ENCODE measurements at places on chromosomes 1 and 21. TPM values are rescaled to one million over a fixed set of nuclear protein-coding genes. Genes with fewer than 3 reads are reported as not detected.
A peak's percentile ranks its signal among the peaks of the same experiment; 100 is the strongest.

CCDC185 gene
- not detected for total RNA-seq

DNA sequence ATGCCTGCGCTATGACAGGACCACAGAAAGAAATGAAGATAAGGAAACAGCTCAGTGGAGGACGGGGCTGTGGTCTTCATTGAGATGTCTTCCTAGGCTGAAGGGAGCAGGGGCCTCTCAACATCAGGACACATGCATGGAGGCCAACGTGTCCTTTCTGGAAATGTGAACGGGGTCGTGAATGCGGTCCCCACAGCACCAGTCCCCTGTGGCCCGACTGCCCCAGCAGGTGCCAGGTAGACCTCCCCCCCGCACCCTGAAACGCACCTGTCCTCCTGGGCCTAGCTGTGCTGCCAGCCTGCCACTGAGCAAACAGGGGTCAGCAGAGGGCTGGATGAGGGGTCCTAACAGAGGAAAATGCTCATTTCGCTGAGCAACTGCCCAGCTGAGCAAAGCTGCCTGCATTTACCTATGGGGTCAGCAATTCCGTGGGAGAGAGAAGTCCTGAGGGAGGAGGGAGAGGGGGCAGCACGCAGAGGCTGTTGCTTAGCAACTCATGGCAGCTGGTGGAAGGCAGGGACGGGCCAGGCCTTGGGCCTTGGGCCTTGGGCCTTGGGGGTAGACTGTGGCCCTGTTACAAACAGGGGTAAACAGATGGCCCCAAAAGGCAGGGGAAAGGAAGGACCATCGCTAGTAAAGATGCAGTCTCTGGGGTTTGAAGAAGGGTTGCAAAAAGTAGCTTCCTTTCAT, 77.4 kb downstream of the NPHP4 start:
- no peak for DNase-seq

ADAMTSL4 gene
- total RNA-seq, result 0.39 TPM

DNA sequence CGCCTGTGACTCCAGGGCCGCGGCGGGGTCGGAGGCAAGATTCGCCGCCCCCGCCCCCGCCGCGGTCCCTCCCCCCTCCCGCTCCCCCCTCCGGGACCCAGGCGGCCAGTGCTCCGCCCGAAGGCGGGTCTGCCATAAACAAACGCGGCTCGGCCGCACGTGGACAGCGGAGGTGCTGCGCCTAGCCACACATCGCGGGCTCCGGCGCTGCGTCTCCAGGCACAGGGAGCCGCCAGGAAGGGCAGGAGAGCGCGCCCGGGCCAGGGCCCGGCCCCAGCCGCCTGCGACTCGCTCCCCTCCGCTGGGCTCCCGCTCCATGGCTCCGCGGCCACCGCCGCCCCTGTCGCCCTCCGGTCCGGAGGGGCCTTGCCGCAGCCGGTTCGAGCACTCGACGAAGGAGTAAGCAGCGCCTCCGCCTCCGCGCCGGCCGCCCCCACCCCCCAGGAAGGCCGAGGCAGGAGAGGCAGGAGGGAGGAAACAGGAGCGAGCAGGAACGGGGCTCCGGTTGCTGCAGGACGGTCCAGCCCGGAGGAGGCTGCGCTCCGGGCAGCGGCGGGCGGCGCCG, at the start of gene SIM2:
Gene SIM2 (plus strand): TSS at position 135 of the 565 bp plus-strand sequence. CDS start 632 bp downstream, outside the sequence.
- no peak for DNase-seq

- no peak for DNase-seq
These were observed 15.2 kb downstream of the LRRC38 start for GRCh38 chr1:13498553-13498952.

DNA sequence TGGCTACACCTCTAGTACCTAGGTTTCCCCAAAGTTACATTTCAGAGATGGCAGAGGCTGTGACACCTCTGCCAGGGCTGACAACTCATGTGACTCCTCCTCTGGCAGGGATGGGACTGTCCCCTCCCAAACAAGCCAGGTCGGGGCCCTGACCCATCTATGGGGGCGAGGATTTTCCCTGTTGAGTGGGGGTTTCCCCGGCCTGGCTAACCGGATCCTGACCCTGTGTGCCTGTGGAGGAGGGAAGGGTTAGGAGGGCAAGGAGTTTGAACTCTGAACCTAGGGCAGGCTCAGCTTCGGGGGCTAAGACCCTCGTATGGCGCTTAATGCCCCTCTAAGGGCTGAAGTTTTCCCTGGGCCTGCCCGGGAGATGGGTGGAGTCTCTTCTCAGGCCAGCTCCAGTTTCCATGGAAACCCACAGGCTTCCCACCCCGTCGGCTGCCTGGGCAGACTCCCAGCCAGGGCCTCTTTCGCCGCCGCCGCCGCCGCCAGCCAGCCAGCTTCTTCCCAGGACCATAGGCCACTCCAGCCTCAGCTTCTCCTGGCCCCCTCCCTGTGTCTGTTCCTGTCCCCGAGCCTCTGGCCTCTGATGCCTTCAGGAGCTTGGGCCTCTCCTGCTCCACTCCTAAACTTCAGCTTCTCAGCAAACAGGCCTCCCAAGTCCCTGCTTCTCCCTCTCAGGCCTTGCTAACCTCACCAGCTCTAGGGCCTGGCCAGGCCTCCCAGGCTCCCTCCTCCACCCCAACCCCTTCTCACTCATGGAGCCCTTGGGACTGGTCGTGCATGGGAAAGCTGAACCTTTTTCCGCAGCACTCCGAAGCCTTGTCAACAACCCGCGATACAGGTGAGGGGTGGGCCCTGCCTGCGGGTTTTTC, at the start of gene BTBD19:
Gene BTBD19 (plus strand): TSS at position 461 of the 875 bp plus-strand sequence. CDS start 298 bp downstream, at position 759.
- DNase-seq, result peak; percentile 72

DNA sequence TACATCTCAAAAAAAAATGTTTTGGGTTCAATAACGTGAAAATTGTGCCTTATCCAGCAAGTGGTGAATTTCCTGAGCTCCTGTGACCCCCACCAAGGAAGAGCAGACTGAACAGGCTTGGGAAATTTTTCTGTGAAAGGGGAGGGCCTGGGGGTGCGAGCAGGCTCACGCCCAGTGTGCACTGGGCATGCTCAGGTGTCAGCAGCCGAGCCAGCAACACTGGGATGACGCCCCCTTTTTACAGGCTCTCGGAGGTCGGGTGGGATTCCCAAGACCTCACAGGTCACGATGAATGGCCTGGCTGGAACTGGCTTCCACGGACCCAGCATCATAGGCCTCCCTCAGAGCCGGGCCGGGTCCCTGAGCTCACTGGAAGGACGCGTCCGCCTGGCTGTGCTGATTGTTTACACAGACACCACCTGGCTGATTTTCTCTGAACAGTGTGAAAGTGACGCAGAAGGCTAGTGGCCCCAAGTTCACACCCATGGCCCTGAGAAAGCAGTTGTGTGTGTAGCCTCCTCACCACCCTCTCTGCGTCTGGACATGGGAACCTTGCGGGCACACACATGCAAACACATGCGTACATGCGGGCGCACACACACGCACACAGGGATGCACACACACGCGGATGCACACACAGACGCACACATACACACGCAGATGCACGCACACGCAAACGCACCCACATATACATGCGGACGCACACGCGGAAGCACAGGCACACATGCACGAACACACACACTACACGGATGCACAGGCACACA, 9.2 kb downstream of the CSTB start:
- no peak for DNase-seq

GRCh38 chr21:45358261-45358670, 46.7 kb upstream of the COL18A1 start:
- DNase-seq, result no peak

GRCh38 chr1:166353213-166353612, 186.4 kb upstream of the FAM78B start:
- DNase-seq, result no peak

DNA sequence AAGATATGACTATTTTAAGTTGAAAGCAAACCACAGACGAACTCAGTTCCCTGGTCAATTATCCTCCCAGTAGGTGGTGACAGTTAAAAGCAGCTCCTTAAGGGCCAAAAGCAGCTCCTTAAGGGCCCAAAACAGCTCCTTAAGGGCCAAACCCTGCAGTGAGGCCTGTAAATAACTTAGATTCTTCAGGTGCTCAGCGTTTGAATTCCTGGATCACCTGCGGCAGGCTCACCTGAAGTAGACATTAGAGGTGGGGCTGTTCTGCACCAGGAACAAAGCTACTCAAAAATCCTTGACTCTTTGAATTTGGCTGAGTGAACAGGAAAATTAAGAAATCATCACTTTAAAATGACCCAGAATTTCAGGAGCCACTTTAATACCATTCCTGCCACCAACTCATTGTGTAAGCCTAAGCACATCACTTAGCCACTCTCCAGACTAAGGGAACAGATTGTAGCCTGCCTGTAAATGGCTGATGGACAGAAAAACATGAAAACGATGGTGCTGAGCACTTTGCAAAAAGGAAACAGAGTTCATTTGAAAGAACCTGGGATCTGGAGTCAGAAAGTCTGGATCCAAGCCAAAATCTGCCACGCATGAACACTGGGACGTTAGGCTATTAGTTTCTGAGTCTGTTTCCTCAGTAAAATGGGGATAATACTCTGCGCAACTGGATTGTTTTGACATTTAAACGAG, 126.9 kb downstream of the LRIG2 start:
- DNase-seq, result no peak

NPR1 gene
- total RNA-seq, result not detected

- no peak for DNase-seq
These were observed 118.7 kb downstream of the RGS2 start for GRCh38 chr1:192927496-192927895.

DNA sequence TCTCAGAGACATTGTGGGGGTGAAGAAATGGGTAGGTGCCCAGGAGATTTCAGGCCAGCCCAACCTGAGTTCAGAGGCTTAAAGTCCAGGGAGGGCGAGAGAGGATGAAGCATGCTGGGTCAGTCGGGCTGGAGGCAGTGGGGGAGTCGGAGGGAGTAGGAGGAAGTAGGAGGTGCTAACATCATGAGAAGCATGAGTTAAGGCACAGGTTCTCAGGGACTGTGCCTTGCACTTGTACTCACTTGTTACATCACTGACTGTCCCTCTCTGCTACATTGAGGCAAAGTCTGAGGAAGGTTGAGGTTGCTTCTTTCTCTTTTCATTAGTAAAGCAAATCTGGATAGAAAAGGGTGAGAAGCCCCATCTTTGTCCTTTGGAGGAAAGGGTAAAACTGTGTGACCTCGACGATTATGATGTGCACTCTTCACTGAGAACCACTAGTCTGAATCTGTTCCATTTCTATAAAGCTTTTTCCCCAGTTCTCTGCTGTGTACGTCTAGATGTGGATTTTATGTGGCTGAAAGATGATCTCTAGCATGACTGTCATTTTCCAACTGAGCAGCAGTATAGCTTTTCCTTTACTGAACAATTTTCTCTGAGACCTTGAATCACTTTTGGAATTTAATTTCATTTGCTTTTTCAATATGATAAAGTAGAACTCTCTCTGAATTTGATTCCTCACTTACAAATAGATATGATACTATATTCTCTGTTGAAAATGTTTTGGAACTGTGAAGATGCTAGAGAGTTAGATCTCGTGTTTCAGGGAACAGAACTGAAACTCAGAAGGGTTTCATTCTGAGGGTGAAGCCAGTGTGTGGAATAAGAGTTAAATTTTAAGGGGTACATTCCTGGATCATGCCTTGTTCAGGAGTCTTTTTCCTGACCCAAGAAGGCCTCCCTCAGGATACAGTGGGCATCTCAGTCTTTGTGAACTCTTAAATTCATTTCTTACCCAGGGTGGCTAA, 94.6 kb downstream of the FGGY start:
- no peak for DNase-seq

GNG4 gene
- total RNA-seq, result not detected

DNA sequence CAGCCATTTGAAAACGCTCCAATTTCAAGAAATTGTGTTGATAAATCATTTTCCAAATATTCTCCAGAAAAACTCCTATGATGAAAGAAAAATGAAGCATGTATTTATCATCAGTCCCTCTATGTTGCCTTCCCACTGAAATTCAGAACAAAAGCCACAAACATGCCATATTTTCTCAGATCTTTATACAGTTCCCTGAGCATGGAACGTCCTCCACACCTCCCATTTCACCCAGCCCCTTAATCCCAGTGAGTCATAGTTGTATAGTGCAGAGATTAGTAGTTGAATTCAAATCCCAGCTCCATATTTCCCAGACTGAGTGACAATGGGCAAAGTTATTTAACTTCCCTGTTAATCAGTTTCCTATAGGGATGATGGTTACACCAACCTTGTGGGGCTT, 20.6 kb upstream of the NPL start:
- DNase-seq, result no peak
